ENCODE measurements at places on chromosomes 11 and 22.

GRCh38 chr11:78654071-78654470 is 79.4 kb upstream of the NARS2 start:
- no peak for DNase-seq

- DNase-seq: no peak
These were observed 11.3 kb upstream of the NNMT start for GRCh38 chr11:114284914-114285313.

DNA sequence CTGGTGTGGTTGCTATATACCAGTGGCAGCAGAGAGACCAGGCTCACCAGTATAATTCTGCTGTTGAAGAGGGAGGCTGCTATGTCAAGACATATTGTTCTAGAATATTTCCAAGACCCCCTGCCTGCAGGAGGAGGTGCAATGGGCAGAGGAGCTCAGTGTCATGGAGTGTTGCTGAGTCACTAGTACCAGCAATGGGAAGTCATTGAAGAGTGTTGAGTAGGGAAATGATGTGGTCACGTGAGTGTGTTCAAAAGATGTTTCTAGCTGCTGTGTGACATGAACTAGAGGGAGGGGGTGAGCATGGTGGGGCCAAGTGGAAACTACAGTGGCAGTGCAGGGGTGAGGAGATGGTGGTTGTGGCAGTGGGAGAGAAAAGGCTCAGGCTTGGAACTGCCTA is 76.3 kb upstream of the BIRC3 start:
- no peak for DNase-seq

- no peak for DNase-seq
These were observed 99.8 kb downstream of the CEP164 start for GRCh38 chr11:117427356-117427874.

DNA sequence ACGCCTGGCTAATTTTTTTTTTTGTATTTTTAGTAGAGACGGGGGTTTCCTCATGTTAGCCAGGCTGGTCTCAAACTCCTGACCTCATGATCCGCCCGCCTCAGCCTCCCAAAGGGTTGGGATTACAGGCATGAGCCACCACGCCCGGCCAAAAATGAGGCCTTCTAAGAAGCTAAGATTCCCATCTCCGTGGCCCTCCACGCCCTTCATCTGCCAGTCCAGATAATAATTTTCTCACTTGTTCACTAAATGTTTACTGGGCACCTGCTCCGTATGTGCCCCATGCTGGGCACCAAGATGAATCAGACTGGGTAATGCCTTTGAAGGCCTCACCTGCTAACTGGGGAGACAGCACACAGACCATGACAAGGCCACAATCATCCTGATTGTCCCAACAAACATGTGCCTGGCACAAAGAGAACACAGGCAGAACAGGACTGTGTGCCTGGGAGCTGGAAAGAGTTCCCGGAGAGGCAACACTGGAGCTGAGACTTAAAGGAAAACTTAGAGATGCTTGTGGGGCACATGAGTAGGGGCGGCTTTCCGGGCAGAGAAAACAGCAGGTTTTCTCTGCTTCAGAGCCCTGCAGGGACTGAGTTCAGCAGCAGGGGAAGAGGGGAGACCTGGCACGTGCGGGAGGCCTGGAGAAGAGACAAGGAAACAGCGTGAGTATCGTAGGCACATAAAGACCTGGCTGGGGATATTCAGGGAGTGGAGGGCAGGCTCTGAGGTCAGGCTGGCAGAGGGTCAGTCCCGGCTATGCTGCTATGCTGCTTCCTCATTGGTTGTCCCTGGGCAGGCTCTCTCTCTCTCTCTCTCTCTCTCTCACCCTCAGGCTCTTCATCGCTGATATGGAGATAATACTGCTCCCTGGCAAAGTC is 2.4 kb downstream of the KIAA0930 start:
- no peak for DNase-seq

DNA sequence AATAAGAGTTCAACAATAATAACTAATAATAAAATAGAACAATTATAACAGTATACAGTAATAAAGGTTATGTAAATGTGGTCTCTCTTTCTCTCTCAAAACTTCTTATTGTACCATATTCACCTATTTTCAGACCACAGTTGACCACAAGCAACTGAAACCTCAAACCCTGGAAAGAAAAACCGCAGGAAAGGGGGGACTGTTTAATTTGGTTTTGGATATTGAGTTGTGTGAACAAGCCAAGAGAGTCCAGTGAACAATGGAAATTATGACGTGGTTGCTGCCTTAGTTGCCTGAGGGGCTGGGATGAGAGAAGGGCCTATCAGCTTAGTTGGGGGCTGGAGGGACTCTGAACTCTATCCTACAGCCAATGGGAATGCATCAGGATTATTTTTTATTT is 178.7 kb upstream of the POU2AF2 start:
- no peak for DNase-seq

DNA sequence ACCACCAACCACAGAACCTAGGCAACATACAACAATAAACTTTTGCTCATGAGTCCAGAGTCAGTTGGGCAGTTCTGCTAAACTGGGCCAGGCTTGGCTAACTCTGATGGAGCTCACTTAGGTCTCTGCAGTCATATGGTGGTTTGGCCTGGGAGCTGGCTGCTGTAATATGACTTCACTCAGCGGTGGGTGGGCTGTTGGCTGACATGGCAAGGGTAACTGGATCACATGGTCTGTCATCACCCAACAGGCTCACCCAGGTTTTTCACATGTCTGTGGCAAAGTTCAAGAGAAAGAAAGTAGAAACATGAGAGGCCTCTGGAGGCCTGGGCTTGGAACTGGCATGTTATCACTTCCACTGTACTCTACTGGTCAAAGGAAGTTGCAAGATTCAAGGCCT is 43.2 kb upstream of the CLMP start:
- no peak for DNase-seq

- no peak for DNase-seq
These were observed 11.7 kb upstream of the C1QTNF4 start for GRCh38 chr11:47605921-47606320.

- DNase-seq: no peak
These were observed 123.3 kb upstream of the B3GAT1 start for GRCh38 chr11:134535029-134536025.

- DNase-seq: no peak
These were observed 14.5 kb upstream of the P4HA3 start for GRCh38 chr11:74325649-74326645.

DNA sequence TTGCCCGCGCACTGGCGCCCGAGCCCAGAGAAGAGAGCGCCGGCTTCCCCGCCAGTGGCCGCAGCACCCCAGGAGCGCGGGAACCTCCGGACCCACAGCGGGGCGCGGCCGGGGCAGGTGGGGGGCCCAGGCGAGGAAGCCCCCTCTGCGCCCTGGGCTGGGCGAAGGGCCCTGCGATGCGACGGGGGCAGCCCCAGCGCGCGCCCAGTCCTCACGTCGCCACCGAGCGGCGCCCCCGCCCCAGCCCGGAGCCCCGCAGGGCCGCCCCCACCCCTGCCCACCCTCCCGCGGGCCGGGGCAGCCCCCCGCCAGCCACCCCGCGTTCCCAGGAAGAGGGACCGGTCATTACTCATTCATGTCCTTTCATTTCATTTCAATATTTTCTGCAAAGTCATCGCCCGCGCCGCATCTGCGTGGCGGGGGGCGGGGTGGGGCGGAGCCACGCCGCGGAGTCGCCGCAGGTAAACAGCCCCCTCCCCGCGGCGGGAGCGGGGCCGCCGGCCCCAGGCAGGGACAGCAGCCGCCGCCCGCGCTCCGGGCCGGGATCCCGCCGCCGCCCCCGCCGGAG is 673 bp upstream of the PANX2 start:
- no peak for DNase-seq

DNA sequence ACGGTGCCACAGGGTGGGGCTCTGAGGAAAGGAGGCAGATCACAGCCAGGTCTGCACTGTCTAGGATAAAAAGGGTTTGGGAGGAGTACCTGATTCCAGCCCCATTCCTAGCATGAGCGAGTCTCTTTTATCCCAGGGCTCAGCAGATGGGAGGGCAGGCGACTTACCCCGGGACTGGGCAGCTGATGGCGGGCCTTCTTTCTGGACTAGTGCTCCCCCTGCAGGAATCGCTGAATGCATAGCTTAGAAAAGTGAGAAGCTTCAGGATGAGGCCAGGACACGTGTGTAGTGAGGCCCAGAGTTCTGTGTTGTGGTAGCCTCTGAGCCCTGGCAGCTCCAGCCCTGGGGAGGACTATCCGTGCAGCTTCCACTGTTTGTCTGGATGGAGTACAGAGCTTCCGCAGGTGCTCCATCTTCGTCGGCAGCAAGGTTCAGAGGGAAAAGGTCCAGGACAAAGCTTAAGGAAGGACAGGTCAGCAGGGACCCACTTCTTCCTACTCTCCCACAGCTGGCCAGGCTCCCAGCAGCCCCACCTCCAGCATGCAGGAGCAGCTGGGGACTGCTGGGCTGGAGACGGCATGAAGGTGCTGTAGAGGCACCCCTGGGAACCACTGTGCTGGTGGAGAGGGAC is 30.4 kb downstream of the COMMD9 start:
- DNase-seq: peak; percentile 77

Data from 8988T (cell line).